Hair follicular keratinocyte (primary cell): ENCODE measurements at places on chromosomes 12 and 14. TPM values are rescaled to one million over a fixed set of nuclear protein-coding genes. Genes with fewer than 3 reads are reported as not detected.

The CD163L1 gene
- 0.16 and 0.38 TPM in 2 replicates for total RNA-seq

The IL31 gene
- not detected in 2 replicates for total RNA-seq

The MYF5 gene
- total RNA-seq = not detected in 2 replicates

The OVCH1 gene
- total RNA-seq = under 0.01 TPM in 1 of 2 replicates, not detected in the other

The REM2 gene
- 0.04 and 0.39 TPM in 2 replicates for total RNA-seq
